Activated B cell treated with CpG ODN at 0.5 μM for 24 hours (primary cell): ENCODE measurements at places on chromosomes 3 and 15.
A peak's percentile ranks its signal among the peaks of the same experiment; 100 is the strongest.

- no peak for DNase-seq
- H3K27ac ChIP-seq = no peak overlapping the region
- H3K36me3 ChIP-seq = no peaks in the 10 kb centered on the region
- H3K27me3 ChIP-seq = peaks cover 3% of the 10 kb centered on the region
- H3K4me1 ChIP-seq = no peaks in the 10 kb centered on the region
Measured at GRCh38 chr3:66149269-66149668, 71.5 kb upstream of the SLC25A26 start.

DNA sequence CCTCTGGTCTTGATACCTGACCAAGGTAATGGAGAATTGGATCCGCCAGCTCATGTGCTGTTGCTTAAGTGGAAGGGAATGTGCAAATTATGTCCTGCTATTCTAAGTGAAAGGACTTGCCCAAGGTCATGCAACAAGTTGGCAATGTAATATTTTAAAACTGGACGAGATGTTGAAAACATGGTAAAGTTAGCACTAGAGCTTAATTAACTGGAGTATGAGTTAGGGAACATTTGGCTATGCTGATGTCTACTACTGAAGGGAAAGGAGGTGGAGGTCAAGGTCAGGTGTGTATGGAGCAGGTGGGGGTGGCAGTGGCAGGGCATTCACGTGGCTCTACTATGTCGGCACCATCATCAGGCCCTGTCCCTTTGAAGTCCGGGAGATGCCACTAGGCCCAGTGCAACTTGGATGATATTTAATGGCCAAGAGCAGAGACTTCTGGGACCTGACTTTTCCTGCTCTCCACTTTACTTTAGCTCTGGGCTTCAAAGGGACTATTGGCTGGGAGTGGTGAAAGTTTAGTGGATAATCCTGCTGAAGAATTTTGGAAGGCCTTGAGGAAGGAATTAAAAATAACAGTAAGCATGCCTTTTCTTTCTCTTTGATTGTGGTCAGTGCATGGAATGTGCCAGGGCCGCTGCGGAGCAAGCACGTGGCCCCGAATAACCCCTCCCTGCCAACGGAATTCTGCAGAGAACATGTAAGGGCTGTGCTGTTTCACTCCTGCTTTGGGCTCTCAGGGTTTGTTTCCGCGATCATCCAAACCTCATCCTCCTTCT is 14.9 kb downstream of the SMAD3 start:
- no peak for DNase-seq
- peak overlapping the region; percentile 76 for H3K4me3 ChIP-seq
- no peaks in the 10 kb centered on the region for H3K27me3 ChIP-seq
- H3K27ac ChIP-seq = peak overlapping the region; percentile 95
- H3K36me3 ChIP-seq = peaks cover 32% of the 10 kb centered on the region
- peaks cover 99% of the 10 kb centered on the region for H3K4me1 ChIP-seq

- H3K4me3 ChIP-seq = no peak overlapping the region
- no peaks in the 10 kb centered on the region for H3K36me3 ChIP-seq
- peaks cover 17% of the 10 kb centered on the region for H3K4me1 ChIP-seq
- no peak overlapping the region for H3K27ac ChIP-seq
- DNase-seq = no peak
Measured at GRCh38 chr3:34012102-34012461, 213.7 kb downstream of the PDCD6IP start.

DNA sequence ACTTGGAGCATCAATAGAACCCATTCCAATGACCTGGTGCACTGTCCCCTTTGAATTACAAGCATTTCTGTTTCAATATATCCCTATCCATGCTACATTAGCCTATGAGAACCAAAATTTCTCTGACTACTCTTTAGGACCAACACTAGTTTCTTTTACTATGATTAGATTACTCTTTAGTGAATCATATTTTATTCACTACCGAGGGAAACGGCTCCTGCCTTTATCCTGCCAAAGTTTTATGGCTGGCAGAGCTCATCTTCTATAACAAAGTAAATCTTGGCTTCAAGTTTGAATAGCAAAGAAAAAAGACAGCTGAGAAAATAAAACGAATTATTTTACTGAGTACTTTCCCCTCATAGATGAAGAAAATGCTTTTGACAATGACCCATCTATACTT is 120.9 kb downstream of the SLC9A9 start:
- H3K36me3 ChIP-seq = peaks cover 2% of the 10 kb centered on the region
- H3K4me1 ChIP-seq = no peaks in the 10 kb centered on the region
- H3K27me3 ChIP-seq = no peaks in the 10 kb centered on the region
- no peak for DNase-seq

- no peak overlapping the region for H3K27ac ChIP-seq
- H3K36me3 ChIP-seq = no peaks in the 10 kb centered on the region
- DNase-seq = no peak
Measured at GRCh38 chr3:7285505-7285904, 424.6 kb downstream of the GRM7 start.

DNA sequence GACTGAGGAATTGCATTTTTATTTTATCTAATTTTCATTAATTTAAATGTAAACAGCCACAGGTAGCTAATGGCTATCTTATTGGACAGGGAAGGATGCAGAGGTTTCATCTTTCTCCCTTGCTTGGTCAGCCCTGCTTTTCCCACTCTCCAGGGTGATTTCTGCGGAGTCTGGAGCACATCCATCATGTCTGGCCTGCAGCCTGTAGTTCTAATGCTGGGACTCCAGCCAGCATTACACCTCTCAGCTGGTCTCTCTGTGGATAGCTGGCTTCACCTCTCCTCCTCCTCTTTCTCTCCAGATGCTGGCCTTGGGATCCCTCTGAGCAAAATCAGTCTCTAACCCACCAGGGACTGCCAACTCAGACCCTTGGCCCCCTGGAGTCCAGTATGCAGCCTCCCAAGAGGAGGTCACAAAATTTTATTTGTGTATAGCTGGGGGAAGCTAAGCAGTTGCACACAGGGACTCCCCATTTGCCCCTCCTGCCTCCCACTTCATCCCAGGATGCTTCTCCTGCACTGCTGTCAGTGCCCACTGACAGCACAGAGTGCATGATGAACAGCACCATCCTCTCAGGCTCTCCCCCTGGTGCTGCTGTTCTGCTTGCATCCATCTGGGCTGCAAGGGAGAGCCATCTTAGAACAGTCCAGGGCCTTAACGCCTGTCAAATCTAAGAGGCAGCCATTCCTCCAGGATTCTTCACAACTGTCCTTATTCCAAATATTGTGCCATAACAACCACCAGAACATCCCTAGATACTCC is 1.7 kb downstream of the BFSP2 start:
- no peaks in the 10 kb centered on the region for H3K4me1 ChIP-seq
- no peaks in the 10 kb centered on the region for H3K36me3 ChIP-seq
- peaks cover 5% of the 10 kb centered on the region for H3K27me3 ChIP-seq
- no peak overlapping the region for H3K27ac ChIP-seq
- no peak overlapping the region for H3K4me3 ChIP-seq
- no peak for DNase-seq

GRCh38 chr15:69107025-69107620 is 53.3 kb upstream of the GLCE start:
- H3K27ac ChIP-seq = no peak overlapping the region
- no peaks in the 10 kb centered on the region for H3K36me3 ChIP-seq
- H3K4me3 ChIP-seq = no peak overlapping the region
- no peak for DNase-seq
- H3K4me1 ChIP-seq = no peaks in the 10 kb centered on the region
- peaks cover 4% of the 10 kb centered on the region for H3K27me3 ChIP-seq

GRCh38 chr3:86942206-86942605 is 48.7 kb downstream of the VGLL3 start:
- H3K4me3 ChIP-seq = no peak overlapping the region
- no peaks in the 10 kb centered on the region for H3K36me3 ChIP-seq
- DNase-seq = no peak
- H3K27me3 ChIP-seq = no peaks in the 10 kb centered on the region
- H3K4me1 ChIP-seq = no peaks in the 10 kb centered on the region
- H3K27ac ChIP-seq = no peak overlapping the region

DNA sequence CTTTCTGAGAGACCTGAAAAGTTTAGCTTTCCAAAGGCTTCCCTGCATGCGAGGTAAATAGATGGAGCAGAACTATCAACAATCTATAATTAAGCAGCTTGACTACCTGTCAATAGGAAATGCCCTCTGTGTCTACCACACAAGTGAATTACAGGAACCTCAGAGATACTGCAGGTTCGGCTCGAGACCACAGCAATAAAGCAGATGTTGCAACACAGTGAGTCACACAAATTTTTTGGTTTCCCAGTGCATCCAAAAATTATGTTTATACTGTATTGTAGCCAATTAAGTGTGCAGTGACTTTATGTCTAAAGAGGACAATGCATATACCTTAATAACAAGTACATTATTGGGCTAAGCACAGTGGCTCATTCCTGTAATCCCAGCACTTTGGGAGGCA is 252.0 kb downstream of the UBE2E2 start:
- no peak for DNase-seq
- H3K36me3 ChIP-seq = peaks cover 11% of the 10 kb centered on the region
- peaks cover 40% of the 10 kb centered on the region for H3K4me1 ChIP-seq
- H3K27ac ChIP-seq = no peak overlapping the region
- H3K27me3 ChIP-seq = no peaks in the 10 kb centered on the region

DNA sequence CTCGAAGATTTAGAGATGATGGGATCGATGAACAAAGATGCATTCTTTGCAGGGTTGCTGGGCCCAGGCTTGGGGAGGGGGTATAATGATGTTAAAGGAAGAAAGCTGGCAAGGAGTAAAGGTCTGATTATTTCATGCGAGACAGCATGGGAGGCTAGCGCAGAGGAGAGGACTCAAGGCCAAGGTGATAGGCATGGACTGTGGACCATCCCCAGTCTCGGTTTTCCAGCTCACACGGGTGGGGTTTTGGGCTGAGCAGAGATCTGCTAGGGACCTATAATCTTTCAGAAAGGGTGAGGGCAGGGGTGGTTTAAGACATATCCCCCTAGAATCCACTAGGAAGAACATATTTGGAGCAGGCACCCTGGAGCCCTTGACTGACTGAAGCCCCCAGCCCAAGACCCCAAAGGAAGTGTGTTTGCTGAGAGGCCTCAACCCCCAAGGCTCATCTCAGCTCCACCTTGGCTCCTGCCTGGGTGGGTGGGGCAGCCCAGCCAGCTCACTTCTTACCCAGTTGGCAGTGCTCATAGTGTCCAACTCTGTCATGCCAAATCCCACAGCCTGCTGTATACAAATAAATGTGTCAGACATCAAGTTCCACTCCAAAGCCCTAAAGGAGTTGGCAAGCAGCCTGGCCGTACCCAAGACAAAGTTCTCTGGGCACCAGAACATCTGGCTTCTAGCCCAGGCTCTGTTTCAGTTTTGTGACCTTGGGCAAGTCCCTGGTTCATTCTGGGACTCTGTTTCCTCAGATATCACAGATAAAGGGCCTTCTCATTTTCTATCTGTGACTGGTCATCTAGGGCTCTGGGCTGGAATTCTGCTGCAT is 17.9 kb downstream of the ACSBG1 start:
- H3K4me1 ChIP-seq = no peaks in the 10 kb centered on the region
- no peak overlapping the region for H3K27ac ChIP-seq
- peaks cover 10% of the 10 kb centered on the region for H3K27me3 ChIP-seq
- H3K4me3 ChIP-seq = no peak overlapping the region
- H3K36me3 ChIP-seq = no peaks in the 10 kb centered on the region

- peaks cover 6% of the 10 kb centered on the region for H3K36me3 ChIP-seq
- H3K27me3 ChIP-seq = no peaks in the 10 kb centered on the region
- no peak overlapping the region for H3K27ac ChIP-seq
- peak overlapping the region; percentile 16 for H3K4me3 ChIP-seq
- DNase-seq = no peak
Measured at GRCh38 chr3:129793942-129794310, 99.6 kb downstream of the TMCC1 start.

DNA sequence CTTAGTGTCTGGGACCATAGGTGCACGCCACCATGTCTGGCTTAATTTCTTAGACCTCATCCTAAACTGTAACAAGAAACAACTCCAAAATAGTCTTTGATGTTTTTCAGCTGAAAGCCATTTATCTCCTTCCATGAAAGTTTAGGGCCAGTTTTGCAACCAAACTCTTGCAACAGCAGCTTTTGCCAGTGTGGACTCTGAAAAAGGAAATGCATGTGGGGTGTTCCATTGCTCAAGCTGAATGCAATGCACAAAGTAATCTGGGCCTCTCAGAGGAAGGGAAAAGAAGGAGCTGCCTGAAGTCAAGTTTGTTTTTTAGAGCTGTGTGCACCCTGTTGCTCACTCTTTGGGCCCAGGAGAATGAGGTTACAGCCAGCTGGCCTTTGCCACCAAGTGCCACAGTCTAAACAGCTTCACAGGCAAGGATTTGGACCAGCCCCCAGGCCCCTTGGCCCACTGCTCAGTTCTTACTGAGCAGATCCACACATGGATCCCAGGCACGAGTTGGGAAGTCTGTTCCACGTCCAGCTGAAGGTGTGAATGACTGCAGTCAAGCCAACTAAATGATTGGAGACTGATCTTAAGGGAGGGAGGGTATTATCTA is 212.3 kb upstream of the LRRFIP2 start:
- DNase-seq = no peak
- H3K27ac ChIP-seq = no peak overlapping the region

DNA sequence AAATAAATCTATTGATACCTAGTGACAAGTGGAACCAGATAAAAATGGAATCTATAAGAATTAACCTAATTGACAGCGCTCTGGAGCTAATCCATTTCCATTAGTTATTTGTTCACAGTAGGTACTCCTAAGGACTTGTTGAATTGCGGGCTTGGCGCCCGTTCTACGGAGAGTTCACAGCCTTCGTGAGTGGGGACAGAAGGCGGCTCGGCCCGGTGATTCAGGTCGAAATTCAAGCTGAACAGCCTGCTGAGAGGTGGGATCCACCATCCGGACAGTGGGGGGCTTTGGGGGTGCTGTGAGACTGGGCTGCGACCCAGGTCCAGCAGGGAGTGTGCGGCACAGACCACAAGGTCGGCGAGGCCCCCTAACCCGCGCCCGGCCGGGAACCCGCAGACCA is 779 bp upstream of the CTNNB1 start:
- DNase-seq = no peak
- H3K4me1 ChIP-seq = peaks cover 34% of the 10 kb centered on the region
- peaks cover 4% of the 10 kb centered on the region for H3K27me3 ChIP-seq
- peak overlapping the region; percentile 93 for H3K4me3 ChIP-seq
- peak overlapping the region; percentile 85 for H3K27ac ChIP-seq

- no peak overlapping the region for H3K27ac ChIP-seq
- H3K4me1 ChIP-seq = no peaks in the 10 kb centered on the region
- no peaks in the 10 kb centered on the region for H3K36me3 ChIP-seq
- peak; percentile 7 for DNase-seq
- H3K27me3 ChIP-seq = no peaks in the 10 kb centered on the region
Measured at GRCh38 chr3:126125341-126125740, 41.4 kb upstream of the SLC41A3 start.

DNA sequence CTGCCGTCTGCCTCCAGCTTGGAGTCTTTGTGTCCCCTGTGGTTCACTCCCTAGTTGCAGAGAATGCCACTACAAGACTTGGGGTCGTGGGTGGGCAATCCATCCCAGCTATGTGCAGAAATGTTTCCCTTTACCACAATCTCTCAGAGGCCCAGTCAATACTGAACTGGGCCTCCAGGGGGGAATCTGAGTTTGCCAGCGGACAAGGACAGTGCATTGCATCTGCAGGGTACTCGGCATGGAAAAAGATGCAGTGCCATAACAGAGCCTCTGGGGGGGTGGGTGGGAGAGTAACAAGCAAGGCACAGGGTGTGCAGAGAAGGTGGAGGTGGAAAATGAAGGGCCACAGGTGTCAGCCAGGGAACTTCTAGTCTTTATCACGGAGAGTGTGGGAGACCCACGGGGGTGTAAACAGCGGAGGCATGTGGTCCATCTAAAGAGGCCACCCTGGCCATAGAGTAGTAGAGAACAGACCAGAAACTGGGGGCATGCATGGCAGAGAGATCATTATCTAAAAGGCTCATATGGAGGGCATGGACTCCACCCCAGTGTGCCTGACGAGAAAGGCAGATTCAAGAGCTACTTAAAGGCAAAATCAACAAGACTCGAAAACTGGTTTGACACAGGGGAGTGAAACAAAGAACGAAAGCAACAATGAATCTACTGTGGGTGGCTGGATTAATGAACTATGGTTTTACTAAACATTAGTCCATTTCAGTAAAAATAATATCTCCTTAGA is 182.4 kb downstream of the ANXA2 start:
- H3K4me1 ChIP-seq = no peaks in the 10 kb centered on the region
- H3K27me3 ChIP-seq = peaks cover 19% of the 10 kb centered on the region
